ENCODE measurements at places on chromosomes 2 and 18.

DNA sequence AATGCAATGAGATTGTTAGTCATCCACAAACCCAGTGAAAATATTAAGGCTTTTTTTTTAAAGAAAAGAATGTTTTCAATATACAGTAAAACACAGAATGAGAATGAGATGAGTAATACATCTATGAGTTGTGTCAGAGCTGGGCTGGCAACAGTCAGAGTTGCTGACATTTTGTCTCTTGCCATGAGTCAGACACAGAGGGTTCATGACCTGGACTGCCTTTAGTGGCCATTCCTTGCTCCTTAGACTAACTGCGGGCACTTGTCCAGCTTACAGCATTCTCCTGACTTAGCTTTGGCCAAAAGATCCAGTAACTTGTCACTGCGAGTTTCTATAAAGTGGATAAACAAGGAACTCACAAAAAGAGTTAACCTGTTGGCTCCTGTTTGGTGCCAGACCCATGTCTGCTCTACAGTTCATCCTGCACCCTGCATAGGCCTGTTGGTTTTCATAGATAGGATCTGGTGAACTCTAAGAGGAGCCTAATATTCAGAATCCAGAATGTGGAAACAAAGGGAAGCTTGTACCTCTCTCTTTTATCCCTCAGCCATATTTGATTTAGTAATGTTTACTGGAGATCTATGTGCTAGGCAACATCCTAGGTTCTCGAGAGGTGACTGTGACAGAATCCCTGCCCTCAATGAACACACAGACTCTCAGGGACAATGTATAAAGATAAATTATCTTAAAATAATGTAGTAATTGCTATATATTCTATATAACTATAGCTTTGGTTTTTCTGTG lies 391.5 kb upstream of the VWC2L start:
- DNase-seq, result peak; percentile 1

- no peak for DNase-seq
These were observed 6.8 kb downstream of the ADCYAP1 start for GRCh38 chr18:911486-911885.

DNA sequence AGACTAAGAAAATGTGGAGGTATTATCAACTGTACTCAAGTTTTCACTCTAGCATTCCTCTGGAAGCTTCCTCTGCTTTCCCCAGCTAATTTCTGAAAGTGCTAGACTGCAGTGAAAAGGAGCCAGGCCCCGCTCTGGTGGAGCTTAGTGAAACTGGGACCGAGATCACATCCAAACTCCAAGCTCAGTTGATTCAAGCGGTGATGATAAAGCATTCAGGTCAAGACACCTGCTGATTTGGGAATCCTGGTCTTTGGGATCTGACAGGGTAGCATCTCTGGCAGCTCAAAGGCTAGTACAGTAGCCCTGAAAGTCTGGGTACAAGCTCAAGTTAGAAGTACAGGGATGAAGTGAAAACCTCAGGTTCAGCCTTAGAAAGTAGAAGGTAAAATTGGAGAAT lies 120.2 kb upstream of the CRIM1 start:
- DNase-seq, result no peak

GRCh38 chr18:49910019-49910418 lies 96.7 kb upstream of the ACAA2 start:
- no peak for DNase-seq

GRCh38 chr2:212595036-212595654 lies 56.5 kb upstream of the ERBB4 start:
- peak; percentile 8 for DNase-seq

DNA sequence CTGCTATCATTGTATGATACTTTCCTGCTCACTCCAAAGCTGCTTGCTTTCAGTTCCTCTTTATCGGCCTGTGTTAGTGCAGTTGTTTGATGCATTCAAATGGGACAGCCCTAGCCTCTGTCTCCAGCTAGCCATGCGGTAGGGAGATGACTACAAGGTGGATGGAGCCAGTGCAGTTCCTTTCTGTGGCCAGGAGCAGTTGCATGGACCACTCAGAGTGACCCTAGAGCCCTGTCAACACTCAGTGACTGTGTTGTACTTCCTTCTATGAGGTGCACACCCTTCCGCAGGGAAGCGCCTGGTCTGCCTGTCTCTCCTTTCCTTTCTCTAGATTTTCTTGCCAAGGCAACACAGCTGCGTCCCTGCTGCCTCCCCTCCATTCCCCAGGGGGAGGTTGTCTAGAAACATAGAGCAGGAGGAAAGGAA lies 33.8 kb downstream of the KCNS3 start:
- no peak for DNase-seq

GRCh38 chr2:96176661-96177060 lies 31.4 kb upstream of the DUSP2 start:
- DNase-seq, result no peak

DNA sequence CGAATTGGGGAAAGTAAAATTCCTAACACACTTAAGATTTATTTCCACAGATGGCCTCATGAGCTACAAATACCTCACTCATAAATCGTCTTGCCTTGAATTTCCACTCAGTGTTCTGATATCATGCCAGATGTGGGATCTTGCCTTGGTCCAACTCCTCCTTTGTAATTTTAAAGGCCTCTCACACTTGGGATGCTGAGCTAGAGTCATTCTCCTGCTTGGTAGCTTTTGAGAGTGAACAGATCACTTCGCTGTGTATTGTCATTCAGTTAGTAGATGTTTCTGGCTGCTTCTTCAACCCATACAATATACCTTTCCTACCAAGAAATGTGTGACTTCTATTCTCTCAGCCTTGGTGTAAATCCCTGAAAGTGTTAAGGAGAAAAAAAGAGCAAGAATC lies 309.2 kb downstream of the NRXN1 start:
- peak; percentile 44 for DNase-seq

DNA sequence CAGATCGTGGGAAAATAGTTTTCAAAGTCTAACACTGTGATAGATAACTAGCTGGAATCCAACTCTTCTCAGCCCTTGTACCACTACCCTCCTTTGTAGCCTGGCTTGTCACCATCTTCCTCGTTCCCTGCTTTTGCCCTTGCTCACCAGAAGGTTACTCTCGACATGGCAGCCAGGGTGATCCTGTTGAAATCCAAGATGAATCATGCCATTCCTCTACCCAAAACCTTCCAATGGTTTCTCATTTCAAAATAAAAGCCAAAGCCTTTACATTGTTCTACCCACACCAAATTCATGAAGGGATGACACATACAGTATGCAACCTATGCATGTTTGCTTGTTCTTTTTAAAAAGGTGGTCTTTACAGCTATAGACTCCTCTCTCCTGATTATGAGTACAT lies 45.7 kb downstream of the STAT4 start:
- no peak for DNase-seq

DNA sequence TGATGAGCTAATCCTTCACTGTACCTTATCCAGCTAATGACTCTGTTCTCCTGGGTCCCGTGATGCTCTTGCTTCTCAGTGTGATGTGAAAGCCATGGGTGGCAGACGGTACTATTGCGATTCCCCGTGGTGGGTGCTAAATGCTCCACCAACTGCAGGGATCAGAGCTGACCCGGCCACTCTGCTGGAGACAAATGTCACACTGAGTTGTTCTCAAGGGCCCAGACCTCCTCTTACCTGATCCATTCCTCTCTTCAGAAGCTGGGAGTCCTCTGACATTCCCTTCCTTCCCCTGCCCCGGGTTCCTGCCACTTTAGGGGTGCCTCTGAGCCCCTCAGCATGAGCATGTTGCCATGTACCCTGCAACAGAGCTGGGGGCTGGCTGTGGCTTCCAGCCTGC lies 105.1 kb downstream of the MAPK4 start:
- no peak for DNase-seq

- DNase-seq, result no peak
These were observed 25.8 kb upstream of the PLB1 start for GRCh38 chr2:28469947-28470535.

- DNase-seq, result no peak
These were observed 148.5 kb downstream of the MGAT5 start for GRCh38 chr2:134402410-134402809.
